ENCODE measurements at places on chromosomes 2 and 18.

DNA sequence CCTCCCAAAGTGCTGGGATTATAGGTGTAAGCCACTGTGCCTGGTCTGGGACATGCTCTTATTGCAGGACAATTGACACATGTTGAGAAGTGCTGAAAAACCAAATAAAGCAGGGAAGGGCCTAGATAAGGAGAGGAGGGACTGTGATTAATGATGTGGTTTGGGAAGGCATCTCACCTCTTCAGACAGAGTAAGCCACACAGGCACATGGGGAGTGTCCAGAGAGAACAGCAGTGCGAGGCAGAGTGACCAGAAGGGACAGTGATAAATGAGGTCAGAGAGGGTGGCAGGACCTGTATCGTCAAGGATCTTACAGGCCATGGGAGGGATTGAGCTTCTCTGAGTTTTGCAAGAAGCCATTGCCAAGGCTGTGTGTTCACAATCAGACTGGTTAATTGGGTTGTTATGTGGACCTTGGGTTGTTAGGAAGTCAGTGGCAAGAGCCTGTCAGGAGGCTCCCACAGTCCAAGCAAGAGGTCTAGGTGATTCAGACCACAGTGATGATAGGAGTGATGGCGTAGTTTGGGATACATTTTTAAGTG lies 58.5 kb downstream of the EIF5B start:
- DNase-seq: no peak

- no peak for DNase-seq
These were observed 278.4 kb downstream of the LRRTM1 start for GRCh38 chr2:80026040-80026729.

- no peak for DNase-seq
These were observed 52.9 kb downstream of the TMEM163 start for GRCh38 chr2:134665727-134666506.

DNA sequence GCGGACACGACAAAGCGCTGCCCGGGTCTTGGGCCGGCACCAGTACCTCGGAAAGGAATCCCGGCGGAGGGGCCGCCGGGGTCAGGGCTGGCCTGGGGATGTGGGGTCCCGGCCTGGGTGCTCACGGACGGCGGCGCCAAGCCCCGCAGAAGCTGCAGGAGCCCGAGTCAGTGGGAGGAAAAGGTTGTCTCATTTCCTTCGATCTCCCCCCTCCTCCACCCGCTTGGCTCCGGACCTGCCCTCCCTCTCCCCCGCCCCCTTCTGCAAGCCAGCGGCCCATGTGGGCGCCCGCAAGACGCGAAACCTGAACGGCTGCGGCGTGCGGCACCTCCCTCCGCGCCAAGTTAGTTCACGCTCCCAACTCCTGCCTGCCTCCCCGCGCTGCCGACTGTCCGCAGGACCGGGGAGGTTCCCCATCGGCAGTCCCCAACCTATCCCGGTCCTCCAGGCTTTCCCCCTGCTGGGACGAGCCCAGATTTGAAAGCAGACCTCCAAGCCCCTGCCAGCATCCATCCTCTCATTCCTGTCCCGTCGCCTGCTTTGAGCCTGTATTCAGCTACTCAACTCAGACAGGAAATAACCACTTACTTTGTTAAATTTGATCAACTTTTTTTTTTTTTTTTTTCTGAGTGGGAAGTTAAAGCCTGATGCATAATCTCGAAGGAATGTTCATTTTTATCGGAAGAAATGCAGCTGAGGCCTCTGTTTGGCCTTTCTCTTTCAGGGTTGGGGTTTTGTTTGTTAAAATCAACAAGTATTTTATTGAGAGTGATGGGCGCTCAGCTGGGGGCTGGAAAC lies at the start of gene EVA1A:
TSS of gene EVA1A (minus strand) at position 172 of the 798 bp plus-strand sequence. CDS start 42,799 bp downstream, outside the sequence.
- no peak for DNase-seq

GRCh38 chr2:31339696-31340095 lies 74.8 kb downstream of the XDH start:
- no peak for DNase-seq

DNA sequence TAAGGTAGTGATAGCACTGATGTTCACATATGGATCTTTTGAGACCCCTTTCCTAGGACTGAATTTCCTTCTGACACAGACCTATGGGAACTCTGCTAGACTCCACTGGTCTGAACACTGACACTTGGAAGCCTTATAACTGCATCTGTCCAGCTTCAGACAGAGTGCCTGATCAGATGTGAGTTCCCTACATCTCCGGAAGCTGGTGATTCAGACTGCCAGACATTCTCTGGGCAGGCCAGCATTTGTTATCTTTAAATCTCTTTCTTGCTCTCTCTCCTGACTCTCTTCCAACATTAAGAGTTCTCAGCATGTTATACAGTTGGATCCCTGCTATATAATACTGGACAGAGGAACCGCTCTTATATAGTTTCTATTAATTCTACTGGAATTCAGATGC lies 408.5 kb downstream of the ZEB2 start:
- no peak for DNase-seq

DNA sequence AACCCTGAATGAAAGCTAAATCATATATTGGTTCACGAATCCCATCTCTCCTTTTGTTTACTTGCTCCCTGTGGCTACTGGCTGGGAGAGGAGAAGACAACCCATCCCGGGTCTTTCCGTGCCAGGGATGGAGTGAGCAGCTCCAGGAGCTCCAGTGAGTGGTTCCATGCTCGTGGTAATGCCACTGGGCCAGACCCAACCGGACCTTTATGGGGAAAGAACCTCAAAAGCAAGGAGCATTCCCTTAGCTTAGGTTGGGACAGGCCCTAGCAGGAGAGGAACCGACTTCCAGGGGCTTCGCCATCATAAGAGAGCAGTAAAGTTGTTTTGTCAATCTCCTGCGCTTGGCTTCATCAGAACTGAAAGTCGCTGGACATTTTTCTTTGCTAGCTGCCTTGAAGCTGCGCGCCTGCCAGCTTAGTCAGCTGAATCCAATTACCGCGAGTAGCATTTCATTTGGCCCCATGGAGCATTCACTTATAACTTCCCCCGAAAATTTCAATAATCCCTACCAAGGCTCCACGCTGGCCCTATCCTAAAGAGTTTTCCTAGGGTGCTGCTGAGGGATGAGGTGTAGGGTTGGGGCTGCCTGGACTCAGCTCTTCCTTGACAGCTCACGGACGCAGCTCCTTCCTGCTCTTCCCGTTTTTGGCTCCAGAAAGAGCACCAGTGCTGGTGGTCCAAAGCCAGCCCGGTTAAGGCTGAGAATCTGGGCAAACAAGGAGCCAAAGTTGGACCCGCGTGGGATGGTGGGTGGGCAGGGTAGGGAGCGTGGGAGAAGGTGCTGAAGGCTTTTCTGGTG lies 4.9 kb downstream of the HOXD3 start:
- DNase-seq: no peak

GRCh38 chr2:186636800-186637496 lies 47.1 kb downstream of the ITGAV start:
- DNase-seq: no peak

- no peak for DNase-seq
These were observed 34.3 kb upstream of the ODC1 start for GRCh38 chr2:10482460-10482859.

DNA sequence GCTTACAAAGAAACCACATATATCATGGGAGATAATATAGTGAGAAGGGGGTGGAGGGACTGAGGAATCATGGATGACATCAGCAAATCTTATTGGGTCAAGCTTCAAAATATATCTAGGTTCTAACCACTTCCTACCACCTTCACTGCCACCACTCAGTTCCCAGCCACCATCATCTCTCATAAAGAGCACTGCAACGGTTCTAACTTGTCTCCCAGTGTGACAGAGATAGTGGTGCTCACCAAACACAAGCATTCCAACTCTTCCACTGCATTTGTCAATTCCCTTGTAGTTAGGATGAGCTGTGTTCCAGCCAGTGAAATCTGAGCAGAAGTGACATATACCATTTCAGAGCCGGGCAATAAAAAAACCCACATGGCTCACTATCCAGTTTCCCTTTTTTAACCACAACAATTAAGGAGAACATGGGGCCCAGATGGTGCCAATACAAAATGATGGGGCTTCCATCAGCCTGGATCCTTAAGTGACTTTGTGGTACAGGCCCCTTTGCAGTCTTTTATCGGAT lies 318.1 kb downstream of the NBAS start:
- DNase-seq: no peak

- DNase-seq: no peak
These were observed 913.8 kb downstream of the DCC start for GRCh38 chr18:53253789-53254188.

DNA sequence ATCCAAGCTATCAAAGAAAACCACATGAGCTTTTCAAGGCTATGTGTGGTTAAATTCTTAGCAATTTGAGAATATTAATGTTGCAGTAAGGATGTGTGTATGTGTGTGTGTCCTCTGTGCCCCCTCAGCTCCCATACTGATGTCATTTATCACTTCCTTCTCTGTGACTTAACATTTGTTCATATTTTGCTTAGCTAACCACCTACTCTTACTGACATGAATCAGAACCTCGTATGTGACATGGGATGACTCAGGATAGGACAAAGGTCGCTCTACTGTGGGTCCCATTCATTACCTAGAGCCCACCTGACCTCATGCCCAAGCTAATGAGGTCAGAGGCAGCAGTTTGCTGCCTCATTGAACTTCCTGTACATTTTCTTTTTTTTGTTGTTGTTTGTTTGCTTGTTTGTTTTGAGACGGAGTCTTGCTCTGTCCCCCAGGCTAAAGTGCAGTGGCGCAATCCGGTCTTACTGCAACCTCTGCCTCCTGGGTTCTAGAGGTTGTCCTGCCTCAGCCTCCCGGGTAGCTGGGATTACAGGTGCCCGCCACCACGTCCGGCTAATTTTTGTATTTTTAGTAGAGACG lies 36.3 kb downstream of the MOGAT1 start:
- no peak for DNase-seq

GRCh38 chr2:233449081-233449901 lies 95.0 kb downstream of the DGKD start:
- DNase-seq: no peak

GRCh38 chr2:18066894-18067293 lies 188.4 kb downstream of the KCNS3 start:
- DNase-seq: no peak

- no peak for DNase-seq
These were observed 177.6 kb downstream of the ZNF407 start for GRCh38 chr18:74775239-74775638.

- DNase-seq: no peak
These were observed 166.9 kb downstream of the PDE11A start for GRCh38 chr2:177905640-177906039.

GRCh38 chr2:148455791-148456190 lies 188.8 kb upstream of the EPC2 start:
- no peak for DNase-seq

- DNase-seq: no peak
These were observed 419.6 kb upstream of the POU3F3 start for GRCh38 chr2:104434318-104434792.

- DNase-seq: no peak
These were observed 61.4 kb upstream of the RTN4 start for GRCh38 chr2:55111570-55112228.

DNA sequence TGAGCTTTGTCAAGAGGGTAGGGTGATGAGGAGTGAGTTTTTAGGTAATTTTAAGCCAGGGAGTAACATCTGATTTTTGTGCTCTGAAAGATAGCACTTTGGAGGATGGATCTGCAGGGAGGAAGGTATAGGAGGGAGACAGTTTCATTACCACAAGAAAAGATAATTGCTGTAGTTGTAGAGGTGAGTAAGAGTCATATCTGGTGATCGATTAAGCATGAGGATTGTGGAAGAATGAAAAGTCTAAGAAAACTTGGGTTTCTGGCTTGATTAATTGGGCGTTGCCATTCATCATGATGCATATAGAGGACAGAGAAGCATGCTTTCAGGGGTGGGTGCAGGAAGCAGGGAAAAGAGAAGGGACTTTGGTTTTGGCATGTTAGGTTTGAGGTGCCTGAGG lies 18.5 kb downstream of the KCMF1 start:
- no peak for DNase-seq

GRCh38 chr2:189685540-189686229 lies 11.2 kb downstream of the ANKAR start:
- DNase-seq: no peak

- no peak for DNase-seq
These were observed 16.0 kb downstream of the CD28 start for GRCh38 chr2:203722411-203722810.

- DNase-seq: no peak
These were observed 406.7 kb upstream of the DDX18 start for GRCh38 chr2:117407746-117408145.

GRCh38 chr18:62807396-62807795 lies 92.1 kb downstream of the PHLPP1 start:
- DNase-seq: no peak

GRCh38 chr2:45170191-45171135 lies 161.2 kb upstream of the SIX2 start:
- no peak for DNase-seq

DNA sequence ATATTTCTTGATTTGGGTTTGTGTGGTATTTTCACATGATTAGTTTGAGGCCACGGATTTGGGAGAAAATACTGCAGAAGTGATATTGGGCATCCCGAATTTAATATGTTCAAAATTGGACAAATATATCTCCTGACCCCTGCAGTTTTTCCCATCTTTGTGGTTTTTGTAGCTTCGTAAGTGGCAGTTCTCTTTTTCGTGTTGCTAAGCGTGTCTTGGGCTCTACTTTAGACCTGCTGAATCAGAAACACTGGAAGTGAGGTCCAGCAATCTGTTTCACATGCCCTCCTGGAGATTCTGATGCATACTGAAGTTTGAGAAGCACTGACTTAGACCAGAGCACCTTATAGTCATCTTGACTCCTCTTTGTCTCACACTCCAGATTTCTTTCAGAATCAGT lies 98.3 kb downstream of the EPB41L5 start:
- DNase-seq: no peak

DNA sequence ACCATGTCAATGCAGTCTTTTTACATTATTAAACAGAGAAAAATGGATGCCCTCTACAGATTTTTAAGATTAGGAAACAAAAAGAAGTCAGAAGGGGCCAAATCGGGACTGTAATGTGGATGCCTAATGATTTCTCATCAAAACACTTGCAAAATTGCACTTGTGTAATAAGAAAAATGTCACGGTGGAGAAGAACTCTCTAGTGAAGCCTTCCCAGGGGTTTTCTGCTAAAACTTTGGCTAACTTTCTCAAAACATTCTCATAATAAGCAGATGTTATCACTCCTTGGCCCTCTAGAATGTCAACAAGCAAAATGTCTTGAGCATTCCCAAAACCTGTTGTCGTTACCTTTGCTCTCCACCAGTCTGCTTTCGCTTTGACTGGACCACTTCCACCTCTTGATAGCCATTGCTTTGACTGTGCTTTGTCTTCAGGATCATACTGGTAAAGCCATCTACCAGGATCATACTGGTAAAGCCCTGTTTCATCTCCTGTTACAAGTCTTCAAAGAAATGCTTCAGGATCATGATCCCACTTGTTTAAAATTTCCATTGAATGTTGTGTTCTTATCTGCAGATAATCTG lies 226.8 kb downstream of the TNS1 start:
- no peak for DNase-seq
